ENCODE measurements at places on chromosomes 5 and 9.

- DNase-seq, result no peak
Measured at GRCh38 chr9:129630967-129631673, 5.2 kb downstream of the NTMT1 start.

- DNase-seq, result no peak
Measured at GRCh38 chr9:115548609-115549260, 430.8 kb upstream of the TNC start.

- DNase-seq, result peak; percentile 78
Measured at GRCh38 chr5:158502686-158503085, 597.0 kb downstream of the EBF1 start.

- DNase-seq, result no peak
Measured at GRCh38 chr5:135013445-135013844, 20.6 kb downstream of the PITX1 start.

GRCh38 chr5:112253478-112254250 is 165.4 kb downstream of the EPB41L4A start:
- no peak for DNase-seq

DNA sequence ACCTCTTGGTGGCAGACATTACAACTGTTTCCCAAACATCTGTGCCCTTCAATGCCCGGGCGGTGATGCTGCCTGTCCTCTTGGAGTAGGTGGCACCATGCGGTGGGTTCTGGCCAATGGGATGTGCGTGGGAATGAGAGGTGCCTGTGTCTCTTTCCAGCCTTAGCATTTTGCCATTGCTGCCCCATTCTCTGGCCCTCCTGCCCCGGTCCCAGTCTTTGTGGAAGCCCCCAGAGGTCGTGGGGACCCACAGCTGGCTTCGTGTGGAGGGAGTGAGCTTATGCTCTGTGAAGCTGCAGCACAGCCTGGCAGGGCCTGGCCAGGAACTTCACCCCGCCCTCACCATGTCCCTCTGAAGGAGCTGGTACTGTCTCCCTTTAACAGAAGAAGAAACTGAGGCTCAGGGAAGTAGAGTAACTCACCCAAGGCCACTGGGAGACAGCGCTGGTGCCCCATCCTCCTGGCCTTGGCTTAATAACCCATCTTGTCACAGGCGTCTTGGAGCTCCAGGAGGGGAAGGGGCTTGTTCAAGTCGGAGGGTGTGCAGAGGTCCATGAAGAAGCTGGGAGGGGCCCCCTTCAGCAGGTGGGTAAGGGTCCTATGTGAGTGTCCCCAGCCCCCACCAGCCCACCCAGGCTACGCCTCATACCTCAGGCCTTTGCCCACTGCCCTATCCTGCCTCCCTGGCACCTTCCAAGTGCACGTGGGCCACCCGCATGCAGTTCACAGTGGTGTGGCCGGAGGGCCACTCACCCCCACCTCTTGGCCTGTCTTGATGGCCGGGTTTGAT is 173.6 kb downstream of the GAPVD1 start:
- DNase-seq, result no peak

GRCh38 chr9:131274674-131275331 is 1.5 kb downstream of the FAM78A start:
- peak; percentile 80 for DNase-seq

GRCh38 chr5:63145167-63145566 is 566.5 kb downstream of the LRRC70 start:
- no peak for DNase-seq

DNA sequence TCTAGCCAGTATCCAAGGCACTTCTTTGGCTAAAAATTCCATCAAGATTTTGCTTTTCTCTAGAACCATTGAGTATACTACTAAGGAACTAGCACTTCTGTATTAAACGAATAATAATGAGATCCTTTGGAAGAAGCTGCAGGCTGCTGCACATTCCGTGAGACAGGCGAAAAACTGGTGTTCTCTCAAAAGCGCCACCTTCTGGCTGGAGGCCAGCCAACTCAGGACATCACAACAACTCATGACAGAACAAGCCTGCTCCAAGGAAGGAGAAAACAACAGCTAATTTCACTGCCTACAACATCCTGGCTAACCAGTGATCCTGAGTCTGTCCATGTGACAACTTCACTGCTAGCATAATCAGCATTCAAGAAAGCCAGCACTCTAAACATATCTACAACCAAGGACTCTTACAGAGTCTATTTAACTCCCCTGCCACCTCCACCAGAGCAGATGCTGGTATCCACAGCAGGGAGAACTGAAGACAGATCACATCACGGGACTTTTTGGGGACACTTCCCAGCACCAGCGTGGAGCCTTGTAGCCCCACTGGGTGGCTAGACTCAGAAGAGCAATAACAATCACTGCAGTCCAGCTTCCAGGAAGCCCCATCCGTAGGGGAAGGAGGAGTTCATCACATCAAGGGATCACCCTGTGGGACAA is 150.5 kb downstream of the YTHDC2 start:
- DNase-seq, result peak; percentile 60

- no peak for DNase-seq
Measured at GRCh38 chr9:123062351-123063176, 29.1 kb downstream of the GPR21 start.

Measured in suppressor macrophage treated with lipopolysaccharide for 4 hours (primary cell).